Right atrium auricular region (tissue), 2 donors: ENCODE measurements at places on chromosomes 5 and 9. TPM values are rescaled to one million over a fixed set of nuclear protein-coding genes. Genes with fewer than 3 reads are reported as not detected.

TTC23L gene
- total RNA-seq: not detected

LRRC19 gene
- total RNA-seq: not detected

TAF11L10 gene
- not detected for total RNA-seq

MYORG gene
- total RNA-seq: 5.4 TPM

MYOT gene
- 55.4 TPM for total RNA-seq

SOWAHA gene
- total RNA-seq: not detected

P4HA2 gene
- 60.5 TPM for total RNA-seq
